ENCODE measurements at places on chromosomes 11 and 22.

GRCh38 chr11:61102667-61103571 lies 630 bp downstream of the CD5 start:
- DNase-seq = no peak

DNA sequence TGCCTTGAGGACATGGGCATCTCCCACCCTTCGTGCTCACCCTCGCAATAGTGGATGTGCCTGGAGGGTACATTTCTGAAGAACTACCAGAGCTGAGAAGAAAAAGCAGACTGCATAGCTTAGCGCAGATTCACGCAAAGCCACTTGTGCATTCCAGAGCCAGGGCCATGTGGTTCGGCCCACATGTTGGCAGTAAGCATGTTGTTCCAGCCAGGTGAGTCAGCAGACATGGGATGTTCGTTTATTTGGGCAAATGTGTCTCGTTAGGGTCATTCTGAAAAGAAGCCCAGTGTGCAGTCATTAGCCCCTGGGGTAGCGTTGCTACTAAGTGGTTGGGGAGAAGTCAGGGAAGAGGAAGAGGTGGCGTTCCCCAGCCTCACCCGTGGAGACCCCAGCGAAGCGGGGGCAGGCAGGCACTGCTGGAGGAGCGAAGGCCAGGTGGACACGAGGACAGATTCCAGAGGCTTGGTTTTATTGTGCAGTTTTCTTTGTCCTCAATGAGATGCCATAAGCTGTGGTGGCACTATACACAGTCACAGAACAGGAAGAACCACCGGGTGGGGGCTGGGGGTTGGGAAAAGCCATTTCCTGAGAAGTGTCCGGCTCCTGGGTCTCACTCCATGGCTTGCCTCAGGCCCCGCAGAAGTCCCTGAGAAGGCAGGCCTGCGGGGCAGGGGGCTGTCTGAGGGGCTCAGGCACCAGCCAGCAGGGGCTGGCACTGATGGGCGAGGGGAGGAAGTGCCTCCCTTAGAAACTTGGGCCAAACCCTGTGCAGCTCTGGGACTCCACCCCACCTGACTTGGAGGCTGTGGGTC lies 5.0 kb downstream of the THY1 start:
- peak; percentile 89 for DNase-seq

DNA sequence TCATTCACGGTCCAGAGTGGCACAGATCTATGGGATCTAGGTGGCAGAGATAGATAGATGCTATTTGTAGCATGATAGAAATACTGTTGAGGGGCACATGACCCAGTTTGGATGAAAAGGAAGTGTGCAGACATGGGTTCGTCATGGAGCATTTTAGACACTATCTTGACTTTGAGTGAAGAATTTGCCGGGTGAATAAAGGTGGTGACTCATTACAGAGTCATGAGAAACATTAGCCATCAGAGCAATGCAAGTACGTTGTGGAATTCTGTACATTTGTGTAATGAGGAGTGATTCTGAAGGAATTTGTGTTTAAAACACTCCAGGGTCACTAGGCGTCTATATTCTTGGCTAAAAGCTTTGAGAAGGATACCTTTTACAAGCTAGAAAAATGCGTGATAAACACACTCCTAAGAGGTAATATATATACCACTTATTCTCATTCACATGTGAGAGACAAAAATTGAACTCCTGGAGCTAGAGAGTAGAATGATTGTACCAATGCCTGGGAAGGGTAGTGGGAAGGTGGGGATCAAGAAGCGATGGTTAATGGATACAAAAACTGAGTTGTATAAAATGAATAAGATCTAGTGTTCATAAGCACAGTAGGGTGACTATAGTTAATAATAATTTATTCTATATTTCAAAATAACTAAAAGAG lies 593.7 kb upstream of the LUZP2 start:
- DNase-seq = peak; percentile 84

DNA sequence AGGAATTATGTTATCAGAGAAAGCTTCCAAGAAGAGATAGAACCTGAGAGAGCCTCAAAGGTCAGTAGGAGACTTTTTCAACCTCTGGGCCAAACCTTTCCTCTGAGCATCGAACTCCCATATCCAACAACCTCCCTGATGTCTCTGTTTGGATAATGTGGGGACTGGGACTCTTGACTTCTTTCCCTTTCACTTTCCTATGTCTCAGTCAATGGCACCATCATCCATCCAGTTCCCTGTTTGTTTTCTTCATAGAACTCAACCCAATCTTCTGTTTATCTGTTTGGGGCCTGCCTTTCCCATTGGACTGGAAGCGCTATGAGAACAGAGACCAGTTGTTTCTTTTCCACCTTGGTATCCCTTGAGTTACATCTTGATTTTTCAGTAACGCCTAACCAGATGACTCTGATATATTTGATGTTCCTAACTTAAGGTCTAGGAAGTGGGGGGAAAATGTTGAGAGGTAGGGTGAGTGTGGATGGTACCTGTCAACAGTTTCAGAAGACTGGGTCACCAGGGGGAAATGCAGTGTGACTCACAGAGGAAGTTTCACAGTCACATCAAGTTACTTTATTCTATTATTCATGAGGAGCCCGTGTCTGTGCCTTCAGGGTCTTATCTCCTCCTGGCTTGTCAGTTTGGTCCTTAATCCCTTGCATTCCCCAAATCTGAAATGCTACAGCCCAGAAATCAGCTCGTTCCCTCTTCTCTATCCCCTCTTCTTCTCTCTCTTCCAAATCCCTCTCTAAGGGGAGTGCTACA lies 4.5 kb upstream of the KCNE3 start:
- no peak for DNase-seq

DNA sequence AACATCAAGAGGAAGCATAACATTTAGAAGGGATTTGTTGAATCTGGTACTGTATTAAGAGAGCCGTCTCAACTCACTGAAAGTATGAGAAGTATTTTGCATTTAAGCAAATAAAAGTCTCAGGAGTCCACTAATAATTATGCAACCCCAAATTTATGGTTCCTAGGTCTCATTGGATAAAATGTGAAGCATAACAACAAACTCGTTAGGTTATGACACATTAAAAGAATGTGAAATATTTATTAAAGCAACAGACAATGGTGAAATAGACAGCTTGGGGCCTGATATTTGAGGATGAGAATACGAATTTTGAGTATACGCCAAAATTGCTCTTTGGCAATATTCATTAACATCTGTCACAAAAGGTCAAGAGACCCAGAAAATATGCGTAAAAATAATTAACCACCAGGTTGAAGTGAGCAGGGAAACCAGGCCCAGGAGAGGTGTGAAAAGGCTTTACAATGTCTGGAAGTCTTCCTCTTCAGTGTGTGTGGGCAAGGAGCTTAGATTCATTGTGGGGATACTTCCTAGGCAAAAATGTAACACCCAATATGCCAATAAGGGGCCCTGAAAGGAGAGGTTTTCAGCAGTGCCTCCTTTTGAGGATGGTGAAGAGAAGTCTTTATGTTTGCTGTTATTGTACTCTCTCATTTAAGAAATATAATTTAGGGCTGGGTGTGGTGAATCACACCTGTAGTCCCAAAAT lies 89.2 kb downstream of the FDX1 start:
- no peak for DNase-seq
